ENCODE measurements at places on chromosomes 7 and 10.

DNA sequence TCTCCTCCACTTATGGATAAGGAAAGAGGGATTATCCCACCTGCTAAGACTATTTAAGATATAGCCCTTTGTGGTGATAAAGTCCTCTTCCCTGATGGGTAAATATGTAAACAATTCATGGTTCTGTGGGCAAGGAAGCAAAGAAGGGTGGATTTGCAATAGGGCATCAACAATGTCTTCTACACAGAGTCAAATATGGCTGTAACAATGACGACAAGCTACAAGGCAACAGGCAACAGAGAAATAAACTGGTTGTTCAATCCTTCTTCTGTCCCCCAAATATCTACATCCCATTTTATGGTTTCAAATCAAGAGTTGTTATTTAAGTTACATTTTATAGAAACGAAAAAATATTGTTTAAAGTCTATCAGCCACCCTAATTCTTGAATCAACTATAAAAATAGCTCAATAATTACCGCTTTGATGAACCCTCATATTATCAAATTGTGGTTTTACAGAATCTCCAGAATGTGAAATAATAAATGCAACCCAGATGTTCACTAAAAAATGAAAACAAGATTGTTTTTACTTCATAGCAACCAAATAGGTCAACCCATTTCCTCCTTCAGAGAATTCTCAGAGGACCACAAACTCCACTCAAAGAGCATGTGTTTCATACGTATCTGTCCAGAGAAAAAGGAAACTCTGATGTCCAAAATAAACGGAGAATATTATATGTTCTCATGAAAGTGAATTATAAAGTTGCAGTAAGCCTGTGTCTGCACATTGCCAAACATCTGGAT lies 13.8 kb downstream of the CYTH3 start:
- no peak for DNase-seq

DNA sequence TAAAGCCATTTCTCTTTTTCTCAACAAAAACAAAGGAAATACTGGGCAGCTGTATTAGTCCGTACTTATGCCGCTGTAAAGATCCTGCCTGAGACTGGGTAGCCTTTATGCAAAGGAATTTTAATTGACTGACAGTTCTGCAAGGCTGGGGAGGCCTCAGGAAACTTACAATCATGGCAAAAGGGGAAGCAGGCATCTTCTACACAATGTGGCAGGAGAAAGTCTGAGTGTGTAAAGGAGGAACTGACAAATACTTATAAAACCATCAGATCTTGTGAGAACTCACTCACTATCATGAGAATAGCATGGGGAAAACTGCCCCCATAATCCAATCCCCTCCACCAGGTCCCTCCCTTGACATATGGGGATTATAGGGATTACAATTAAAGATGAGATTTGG lies 264.3 kb downstream of the SEMA3A start:
- no peak for DNase-seq

DNA sequence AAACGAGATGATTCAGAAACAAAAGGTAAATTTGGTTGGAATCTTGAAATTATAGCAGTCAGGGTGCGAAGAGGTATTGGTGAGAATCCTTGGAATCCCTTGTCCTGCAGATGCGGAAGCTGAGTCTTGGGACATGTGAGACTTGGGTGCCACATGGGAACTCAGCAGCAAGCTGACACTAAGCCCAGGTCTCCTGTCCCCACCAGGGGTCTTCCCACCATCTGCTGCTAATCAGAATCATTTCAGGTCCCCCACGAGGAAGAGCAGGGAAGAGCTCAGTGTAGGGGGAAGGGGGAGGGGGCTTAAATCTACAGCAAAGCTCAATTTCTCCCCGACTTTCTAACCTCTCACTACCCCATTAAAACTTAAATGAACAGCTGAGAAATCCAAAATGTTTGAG lies 126.1 kb upstream of the BMPER start:
- DNase-seq = no peak

- DNase-seq = no peak
Measured at GRCh38 chr10:88851706-88852105, at the start of gene ANKRD22. TSS of gene ANKRD22 (minus strand) at chr10:88851844. CDS start at chr10:88851607, 237 bp downstream.

GRCh38 chr7:65448816-65449504 lies 75.3 kb downstream of the ZNF92 start:
- no peak for DNase-seq

DNA sequence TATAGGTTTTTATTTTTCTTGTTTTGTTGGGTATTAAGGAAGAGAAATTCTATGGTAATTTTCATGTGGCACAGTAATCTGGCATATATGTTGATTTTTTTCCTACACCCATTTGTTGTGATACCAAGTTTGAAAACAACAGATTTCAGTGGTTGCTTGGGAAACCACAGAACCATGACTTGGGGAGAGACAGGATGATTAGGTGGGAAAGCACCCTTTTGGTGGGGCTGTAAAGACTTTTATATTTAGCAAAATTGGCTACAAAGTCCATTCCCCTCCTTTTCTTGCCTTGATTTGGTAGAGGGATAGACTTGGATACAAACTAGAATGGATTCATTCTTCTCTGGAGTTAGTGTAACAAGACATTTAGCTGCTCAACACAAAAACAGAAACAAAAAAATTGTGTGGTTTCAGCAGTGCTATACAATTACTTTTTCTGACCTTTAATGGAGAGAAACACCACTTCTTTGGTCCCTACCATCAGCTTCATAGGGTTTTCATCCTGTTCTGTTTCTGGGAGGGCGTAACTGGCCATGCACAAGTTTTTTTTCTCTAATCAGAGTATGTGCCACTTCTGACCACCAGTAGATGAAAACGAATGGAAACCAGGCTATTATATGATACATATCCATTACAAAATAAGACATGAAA lies 52.7 kb downstream of the FIGNL1 start:
- no peak for DNase-seq

- no peak for DNase-seq
Measured at GRCh38 chr10:120423431-120424197, 33.4 kb upstream of the PLPP4 start.

GRCh38 chr7:39825401-39825980 lies 124.6 kb upstream of the CDK13 start:
- DNase-seq = no peak

DNA sequence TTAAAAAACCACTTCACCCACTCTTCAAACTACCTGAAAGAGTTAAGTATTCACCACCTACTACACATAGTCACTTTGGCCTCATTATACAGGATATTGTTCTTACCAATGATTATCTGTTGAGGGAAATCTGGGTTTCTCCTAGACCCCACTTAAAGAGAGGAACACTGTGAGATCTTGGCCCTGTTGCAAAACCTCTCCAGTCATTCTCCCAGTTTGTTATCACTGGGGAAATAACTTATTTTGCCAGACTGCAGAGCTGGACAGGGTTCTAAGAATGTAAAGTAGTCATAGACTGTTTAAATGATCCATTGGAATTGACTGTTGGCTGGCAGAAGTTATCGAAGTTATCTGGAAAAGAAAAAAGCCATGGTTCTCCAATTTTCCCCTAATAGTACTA lies 143.8 kb downstream of the HGF start:
- no peak for DNase-seq

DNA sequence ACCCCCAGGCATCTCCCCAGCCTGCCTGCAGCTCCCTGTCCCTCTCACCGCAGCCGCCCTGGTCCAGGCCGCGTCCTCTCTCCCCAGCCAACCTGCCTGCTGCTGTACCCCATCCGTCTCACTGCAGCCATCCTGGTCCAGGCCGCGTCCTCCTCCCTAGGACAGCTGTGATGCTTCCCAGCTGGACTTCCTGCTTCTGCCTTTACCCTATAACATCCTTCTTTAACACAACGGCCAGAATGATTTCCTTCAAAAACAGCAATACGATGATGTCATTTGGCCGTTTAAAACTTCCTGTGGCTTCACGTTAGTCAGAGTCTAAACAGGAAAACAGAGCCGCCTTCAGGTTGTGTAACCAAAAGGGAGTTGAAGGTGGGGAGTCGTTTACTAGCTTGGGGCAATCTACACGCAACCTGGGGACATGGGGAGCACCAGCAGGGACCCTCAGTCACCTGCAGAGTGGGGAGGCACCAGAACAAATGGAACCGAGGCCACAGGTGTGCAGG lies 32.2 kb upstream of the ZFAND2A start:
- DNase-seq = no peak

GRCh38 chr10:119233123-119233820 lies 25.9 kb downstream of the GRK5 start:
- DNase-seq = no peak

GRCh38 chr7:98997846-98998245 lies 119.5 kb downstream of the TRRAP start:
- no peak for DNase-seq

DNA sequence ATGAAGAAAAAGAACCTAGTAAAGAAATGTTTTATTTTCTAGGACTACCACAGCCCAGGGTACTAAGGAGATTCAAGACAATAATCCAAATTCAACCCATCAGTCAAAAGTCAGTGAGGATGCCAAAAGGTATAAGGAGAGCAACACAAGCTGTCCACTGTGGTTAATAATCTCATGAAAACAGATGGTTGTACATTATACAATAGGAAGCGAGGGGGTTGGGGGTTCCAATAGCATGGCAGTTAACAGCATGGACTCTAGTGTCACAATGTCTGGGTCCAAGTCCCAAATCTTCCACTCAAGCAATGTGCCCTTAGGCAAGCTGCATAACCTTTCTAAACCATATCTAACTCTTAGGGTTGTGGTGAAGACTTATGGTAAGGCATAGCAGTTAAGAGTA lies 35.1 kb downstream of the BRAF start:
- no peak for DNase-seq

GRCh38 chr10:58028597-58029366 lies 238.9 kb downstream of the IPMK start:
- no peak for DNase-seq

GRCh38 chr10:122499491-122499941 lies 38.2 kb downstream of the HTRA1 start:
- no peak for DNase-seq

DNA sequence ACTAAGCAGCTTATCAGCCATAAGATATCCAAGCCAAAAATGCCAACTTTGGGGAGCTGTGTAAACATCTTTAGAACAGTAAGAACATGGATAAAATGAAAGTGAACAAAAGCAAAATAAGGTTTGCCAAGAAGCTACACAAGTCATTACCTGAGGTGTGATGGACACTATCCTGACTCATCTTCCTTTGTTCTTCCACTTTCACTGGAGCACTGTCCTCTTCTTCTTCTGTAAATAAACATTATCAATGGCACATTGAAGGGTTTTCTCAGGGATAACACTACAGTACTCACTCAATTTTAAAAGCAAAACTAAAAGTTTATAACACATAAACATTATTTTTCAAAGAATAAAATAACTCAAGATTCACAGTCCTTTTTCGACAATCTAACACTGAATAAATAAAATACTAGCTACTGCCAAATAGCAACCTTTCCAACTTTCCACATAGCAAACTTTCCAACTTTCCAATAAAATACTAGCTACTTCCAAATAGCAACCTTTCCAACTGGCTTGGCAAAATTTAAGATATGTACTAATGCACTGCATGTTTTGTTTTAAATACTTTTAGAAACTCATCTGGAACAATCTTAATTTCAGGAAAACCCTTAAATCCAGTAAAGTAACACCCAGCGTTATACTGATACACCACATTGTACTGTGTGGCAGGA lies 174.1 kb downstream of the SKAP2 start:
- no peak for DNase-seq

- no peak for DNase-seq
Measured at GRCh38 chr7:30169579-30169978, 34.8 kb downstream of the MTURN start.
